T-cell (primary cell): ENCODE measurements at places on chromosomes 5 and 9.

- DNase-seq: no peak
Observed at GRCh38 chr9:136505406-136506403, 22.9 kb upstream of the SEC16A start.

GRCh38 chr5:3619579-3619978 is 23.9 kb downstream of the IRX1 start:
- DNase-seq: no peak

GRCh38 chr9:134383148-134383547 is 56.9 kb downstream of the RXRA start:
- DNase-seq: no peak

- no peak for DNase-seq
Observed at GRCh38 chr5:14266686-14267085, 123.5 kb downstream of the TRIO start.

- DNase-seq: no peak
Observed at GRCh38 chr9:99235069-99235468, 13.0 kb downstream of the SEC61B start.

GRCh38 chr9:101477736-101478135 is 42.2 kb upstream of the ALDOB start:
- DNase-seq: no peak

DNA sequence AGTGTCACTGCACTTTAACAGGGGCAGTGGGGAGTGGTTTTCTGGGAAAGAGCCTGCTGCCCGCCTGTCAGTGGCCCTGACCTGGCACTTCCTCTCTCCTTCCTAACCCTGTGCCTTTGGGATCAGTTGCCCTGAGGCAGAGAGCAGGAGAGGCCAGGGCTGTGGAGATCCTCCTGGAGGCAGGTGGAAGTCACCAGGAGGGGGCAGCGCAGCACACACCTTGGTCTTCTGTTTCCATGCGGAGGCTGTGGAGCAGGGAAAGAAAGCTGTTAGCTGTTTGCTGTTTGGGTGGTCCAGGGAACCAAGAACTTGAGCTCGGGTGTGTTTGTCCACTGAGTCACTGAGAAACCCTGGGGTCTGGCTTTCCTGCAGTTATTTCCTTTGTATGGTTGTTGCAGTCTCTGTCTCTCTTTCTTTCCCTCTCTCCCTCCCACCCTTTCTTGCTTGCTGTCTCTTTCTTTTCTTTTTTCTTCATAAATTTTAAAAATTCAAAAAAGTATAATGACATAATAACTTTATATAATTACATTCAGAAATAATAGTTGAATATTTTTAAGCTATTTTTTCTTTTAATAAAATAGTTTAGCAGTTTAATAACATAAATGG is 28.1 kb downstream of the NTRK2 start:
- DNase-seq: no peak

DNA sequence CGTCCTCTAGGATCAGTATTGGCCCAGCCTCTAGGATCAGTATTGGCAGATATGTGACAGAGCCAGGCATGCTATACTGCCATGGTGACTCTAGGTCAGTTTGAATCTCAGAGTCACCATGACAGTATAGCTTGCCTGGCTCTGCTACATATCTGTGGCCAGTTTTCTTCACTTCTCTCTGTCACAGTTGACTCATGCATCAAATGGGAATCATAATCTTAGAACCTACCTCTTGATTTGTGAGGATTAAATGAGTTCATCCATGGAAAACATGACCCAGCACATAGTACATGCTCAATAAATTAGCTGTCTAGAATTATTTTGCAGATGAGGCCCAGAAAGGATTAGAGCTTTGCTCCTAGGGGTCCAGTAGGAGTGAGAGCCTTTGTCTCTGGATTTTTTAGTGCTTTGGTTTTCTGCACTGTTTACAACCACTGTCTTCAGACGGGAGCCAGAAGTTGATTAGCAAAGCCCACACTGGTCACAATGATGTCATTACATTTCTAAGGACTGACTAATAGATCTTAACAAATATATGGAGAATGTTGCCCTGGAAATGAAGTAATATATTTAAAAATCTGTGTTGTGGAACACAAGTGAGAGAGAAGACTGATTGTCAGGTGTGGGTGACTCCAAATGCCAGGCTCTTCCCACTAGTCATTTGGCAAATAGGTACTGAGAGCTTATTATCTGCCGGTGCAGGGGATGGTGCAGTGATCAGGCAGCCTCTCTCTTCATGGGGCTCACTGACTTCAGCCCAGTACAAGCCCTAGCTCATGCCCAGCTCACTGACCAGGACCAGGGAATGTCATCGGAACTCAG is 76.0 kb downstream of the COL15A1 start:
- no peak for DNase-seq

DNA sequence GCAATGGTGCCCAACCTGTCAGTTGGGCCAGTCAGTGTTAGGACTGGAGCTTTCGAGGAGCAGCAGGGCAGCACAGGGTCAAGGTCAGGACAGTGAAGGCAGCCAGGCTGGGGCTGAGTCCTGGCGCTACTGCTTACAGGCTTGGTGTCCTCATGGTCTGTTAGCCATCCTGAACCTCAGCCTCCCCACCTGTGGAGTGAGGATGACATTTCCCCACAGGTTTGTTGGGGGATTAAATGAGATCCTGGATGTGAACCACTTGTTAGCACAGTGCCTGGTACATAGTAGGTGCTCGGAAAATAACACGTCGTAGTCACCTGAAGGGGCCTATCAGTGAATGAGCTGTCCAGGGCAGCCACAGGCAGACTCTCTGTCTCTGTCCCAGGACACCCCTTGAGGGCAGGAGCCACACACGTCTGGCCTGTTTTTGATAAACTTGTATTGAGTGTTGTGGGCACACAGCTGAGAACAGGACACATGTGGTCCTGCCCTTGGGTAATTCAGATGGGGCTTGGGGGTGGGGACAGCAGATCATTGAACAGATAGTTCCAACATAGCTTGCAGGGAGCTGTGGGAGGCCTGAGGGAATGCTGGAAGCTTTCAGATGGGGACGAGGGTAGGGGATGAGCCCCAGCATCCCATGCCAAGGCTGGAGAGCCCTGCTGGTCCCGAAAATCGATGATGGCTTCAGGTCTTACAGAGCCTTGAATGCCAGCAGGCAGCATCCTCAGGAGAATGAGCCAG is 69.3 kb downstream of the AMBP start:
- no peak for DNase-seq

- no peak for DNase-seq
Observed at GRCh38 chr9:4984171-4984620, 876 bp upstream of the JAK2 start.

DNA sequence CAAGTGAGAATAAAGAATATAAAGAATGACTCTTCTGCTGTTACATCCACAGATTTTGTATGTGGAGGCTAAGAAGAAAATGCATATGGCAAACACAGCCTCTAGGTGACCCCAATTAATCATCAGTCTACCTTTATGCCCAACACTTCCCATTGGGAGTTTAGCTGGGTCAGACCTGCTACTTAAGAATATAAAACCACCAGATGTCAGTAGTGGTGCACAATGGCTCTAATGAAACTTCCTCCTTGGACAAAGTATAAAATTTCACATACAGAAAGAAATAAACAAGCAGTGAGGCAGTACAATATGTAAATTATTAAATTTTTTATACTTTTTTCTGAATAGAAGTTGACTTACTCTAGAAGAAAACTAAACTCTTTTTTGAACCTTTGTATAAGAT is 539.9 kb downstream of the BRINP1 start:
- DNase-seq: no peak

DNA sequence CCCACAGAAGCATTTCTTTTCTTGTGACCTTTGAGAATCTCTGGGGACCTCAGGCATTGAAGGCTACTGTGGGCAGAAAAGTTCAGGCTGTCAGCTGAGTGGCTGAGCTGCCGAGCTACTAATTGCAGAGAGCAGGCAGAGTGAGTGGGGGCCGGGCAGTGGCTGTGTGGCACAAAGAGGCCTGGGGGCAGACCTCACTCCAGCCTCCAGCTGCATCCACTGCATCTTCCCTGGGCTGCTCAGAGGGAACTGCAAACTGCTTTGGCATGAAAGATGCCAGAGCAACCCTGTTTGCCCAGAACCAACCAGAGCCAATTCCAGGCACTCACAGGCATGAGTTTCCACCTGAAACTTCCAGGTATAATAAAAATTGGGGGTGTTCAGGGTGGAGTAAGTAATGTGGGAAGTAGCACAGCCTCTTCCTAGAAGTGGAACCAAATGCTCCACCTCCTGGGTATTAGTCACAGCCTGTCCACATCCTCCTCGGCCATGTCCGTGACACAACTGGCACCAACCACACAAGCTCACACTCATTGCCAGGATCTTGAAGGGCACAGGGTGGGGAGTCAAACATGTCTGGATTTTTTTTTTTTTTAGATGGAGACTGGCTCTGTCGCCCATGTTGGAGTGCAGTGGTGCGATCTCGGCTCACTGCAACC is 548.9 kb downstream of the BNC2 start:
- DNase-seq: no peak
